ENCODE measurements at places on chromosomes 3 and 15. TPM values are rescaled to one million over a fixed set of nuclear protein-coding genes. Genes with fewer than 3 reads are reported as not detected.

- DNase-seq = no peak
Measured at GRCh38 chr3:105999856-106000255, 131.0 kb upstream of the CBLB start.

GRCh38 chr3:84008623-84009022 is 950.2 kb upstream of the CADM2 start:
- no peak for DNase-seq

DNA sequence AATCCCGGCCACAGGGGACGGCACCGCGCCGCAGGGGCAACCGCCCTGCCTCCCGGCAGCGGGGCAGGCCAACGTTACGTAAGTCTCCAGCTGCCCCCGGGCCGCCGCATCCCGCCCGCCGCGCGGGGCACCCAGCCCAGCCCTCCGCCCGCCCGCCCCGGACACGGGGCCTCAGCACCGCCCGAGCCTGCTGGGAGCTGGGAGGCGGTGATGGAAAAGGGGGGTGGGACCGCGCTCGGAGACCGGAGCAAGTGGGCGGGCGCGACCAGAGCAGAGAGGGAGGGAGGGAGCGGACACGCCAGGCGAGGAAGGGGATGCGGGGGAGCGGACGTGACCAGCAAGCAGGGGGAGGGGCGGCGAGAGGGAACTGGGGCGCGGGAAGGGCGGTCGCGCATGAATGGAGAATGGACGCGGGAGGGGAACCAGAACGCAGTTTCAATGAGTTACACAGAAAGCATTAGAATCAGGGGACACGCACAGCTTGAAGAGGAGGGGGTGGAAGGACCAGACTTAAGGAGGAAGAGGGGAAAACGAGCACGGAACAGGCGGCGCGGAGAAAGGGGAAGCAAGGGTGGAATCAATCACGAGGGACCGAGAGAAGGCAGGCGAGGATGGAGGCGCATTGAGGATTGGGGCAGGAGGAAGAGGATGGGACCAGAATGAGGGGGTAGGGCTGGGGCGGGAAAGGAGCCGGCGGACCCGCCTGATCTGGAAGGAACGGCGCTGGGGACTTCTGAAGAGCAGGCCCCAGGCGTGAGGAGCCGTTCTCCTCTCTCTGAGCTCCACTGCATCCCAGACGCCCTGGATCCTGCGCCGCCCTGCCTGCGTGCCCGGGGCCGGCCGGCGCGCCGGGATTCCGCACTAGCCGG is 559 bp downstream of the PKM start:
- peak; percentile 72 for DNase-seq

MYL3 gene
- total RNA-seq = not detected

- DNase-seq = no peak
Measured at GRCh38 chr3:187783098-187783497, 37.8 kb upstream of the BCL6 start.

GRCh38 chr3:11510356-11510755 is 133.4 kb downstream of the VGLL4 start:
- DNase-seq = no peak

DNA sequence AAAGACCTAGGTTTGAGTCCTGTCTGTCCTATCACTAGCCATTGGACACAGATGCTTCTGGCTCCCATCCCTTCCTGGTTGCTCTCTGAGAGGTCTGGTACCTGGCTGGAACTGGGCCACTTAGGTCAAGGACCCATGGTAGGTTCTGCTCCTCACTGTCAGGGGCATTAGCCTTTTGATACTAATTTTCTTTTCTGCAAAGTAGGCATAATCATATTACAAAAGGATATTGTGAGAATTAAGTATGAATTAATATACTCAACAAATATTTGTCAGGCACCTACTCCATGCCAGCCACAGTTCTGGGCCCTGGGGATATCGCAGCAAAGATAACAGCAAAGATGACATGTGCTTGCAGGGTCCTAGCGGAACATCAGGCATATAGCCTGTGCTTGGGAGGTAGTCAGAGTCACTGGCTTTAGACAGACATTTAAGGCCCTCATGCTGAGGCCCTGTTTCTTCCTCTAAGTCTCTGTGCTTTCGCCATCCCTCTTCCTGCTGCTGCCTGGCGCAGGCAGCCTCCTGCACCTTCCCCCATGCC is 25.6 kb upstream of the LCTL start:
- DNase-seq = no peak
